ENCODE measurements at places on chromosomes 1 and 21.

- peak; percentile 56 for DNase-seq
Observed at GRCh38 chr1:103106426-103107341, 1.6 kb downstream of the COL11A1 start.

DNA sequence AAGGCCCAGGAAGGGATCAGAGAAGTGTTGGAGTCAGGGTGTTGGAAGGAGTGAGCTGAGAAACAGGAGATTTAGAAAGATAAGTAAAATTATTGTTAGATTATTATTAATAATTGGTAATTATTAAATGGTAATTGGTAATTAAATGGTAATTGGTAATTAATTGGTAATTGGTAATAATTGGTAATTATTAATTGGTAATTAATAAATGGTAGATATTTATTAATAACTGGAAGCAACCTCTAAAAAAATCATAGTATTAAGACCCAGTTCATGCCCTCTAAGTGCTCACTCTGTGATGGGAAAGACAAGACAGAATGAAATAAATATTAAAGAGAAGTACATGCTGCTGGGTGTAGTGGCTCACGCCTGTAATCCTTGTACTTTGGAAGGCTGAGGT is 13.8 kb upstream of the EPS15 start:
- DNase-seq, result no peak

- DNase-seq, result peak; percentile 79
Observed at GRCh38 chr1:46248122-46248920, 758 bp downstream of the RAD54L start.

GRCh38 chr1:235403593-235403992 is 36.4 kb downstream of the TBCE start:
- DNase-seq, result no peak

DNA sequence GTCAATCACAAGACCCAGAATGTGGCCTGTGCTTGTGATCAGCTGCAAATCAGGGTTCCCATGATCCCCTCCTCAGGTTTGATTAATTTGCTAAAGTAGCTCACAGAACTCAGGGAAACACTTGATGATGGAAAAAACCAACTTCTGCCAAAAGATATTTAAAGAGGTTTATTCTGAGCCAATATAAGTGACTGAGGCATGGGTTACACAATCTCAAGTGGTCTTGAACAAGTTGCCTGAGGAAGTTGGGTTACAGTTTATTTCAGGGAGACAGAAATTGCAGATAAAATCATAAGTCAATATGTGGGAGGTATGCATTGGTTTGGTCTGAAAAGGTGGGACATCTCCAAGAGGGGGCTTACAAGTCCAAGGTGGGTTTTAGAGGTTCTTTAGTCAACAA is 243.1 kb downstream of the S1PR1 start:
- no peak for DNase-seq

DNA sequence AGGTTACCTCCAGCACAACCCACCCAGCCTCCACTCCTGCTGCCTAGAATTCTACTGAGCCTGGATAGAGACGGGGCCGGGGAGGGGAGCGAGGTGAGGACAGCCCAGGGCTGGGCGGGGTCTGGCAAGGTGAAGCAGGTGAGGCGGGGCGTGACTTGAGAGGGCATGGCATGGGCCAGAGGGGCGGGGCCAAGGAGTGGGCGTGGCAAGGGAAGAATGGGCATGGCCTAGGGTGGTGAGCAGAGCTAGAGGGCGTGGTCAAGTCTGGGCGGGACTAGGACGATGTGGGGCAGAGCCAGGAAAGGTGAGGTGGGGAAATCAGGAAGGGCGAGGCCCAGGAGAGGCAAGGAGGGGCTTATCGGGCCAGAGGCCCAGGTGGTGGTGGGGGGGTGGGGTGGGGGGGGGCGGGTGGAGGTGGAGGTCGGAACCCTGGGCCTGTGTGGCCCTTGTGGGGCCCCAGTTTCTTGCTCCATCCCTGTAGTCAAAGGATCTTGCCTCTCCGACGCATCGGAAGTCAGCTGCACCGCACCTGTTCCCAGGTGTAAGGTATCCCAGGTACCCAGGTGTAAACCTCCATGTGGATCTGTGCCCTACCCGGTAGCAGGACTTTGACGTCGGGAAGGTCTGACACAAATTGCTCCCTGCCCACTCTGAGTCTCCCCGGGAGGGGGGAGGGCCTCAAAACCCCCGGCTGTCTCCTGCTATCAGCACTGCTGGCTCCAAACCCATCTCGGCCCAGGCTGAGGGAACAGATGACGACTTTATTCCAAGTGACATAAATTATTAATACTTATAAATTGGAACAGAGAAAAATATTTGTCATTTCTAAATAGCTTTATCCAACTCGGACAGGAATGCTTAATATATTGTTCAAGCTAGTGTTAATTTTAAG is 32.9 kb upstream of the UTS2 start:
- DNase-seq, result peak; percentile 3

- DNase-seq, result peak; percentile 49
Observed at GRCh38 chr1:67831850-67832513, 1.3 kb downstream of the GNG12 start.

- DNase-seq, result no peak
Observed at GRCh38 chr1:36987276-36987675, 47.0 kb downstream of the GRIK3 start.

- DNase-seq, result no peak
Observed at GRCh38 chr1:199907361-199907760, 120.1 kb upstream of the NR5A2 start.

DNA sequence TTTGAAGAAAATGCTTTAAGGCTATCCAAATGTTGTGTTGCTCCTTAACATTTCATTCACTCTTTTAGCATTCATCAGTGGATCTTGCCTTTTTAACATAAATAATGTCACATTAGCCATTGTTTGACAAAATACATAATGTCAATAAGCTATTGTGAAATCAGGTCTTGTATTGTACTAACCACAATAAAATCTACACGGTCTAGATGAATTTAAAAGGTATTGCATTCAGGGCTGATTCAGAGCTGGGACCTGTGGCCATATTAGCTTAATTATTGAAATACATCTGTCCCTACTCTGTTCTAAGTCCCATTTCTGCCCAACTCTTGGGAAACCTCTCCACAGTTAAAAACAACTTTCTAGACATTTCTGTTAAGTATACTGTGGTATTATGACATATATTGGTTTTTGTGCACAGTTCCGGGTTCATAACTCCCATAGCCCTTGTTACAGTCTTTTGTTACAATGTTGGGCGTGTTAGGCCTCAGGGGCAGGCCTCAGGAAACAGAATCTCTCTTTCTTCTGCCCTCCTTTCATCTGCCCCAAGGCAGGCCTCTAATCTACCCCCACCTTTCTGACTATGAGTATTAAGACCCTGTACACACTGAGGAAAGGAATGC is 44.7 kb upstream of the CITED4 start:
- DNase-seq, result no peak

DNA sequence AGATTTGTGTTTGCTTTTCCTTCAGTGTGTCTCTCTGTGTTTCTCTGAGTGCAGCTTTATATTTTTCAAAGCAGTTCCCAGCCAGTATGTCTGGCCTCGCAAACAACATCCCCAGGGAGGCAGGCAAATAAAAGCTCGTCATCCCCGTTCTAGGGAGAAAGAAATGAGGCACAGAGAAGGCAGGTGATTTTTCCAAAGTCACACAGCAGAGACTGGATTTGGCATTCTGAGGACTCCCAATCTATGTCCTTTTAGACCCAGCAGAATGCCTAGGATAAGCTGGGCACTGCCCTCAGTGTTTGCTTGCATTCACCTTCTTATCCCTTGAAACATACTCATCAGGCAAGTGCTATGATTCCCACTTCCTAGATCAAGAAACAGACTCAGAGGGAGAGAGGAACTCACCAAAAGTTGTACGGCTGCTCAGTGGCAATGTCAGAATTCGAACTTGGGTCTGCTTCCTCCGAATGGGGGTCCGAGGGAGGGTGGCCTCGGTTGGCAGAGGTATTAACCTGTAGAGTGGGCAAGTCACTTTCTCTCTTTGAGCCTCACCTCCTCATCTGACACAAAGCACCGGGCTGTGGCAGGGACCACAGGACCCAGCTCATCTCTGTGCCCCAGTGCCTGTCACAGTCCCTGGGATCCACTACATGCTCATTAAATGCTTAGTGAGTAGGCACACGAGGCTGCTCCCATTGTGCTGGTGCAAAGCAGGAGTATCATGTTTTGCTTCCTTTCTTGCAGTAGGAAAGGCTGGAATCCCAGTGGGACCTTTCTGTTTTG is 4.2 kb downstream of the RAP1GAP start:
- no peak for DNase-seq

DNA sequence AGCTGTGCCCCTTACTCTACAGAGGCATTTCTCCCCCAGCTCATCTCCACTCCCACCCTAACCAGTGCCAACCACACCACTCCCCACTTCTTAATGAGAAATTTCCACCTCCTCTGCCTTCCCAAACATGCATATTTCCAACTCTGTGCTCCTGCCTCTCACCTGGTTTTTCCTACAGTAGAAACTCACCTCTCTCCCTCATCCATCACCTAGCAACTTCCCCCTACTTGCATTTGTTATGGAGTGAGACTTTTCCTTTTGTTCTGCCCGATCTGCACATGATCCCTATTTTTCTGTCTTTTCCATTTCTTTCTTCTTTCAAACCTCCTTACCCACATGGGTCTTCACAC is 11.9 kb downstream of the RGS8 start:
- no peak for DNase-seq

DNA sequence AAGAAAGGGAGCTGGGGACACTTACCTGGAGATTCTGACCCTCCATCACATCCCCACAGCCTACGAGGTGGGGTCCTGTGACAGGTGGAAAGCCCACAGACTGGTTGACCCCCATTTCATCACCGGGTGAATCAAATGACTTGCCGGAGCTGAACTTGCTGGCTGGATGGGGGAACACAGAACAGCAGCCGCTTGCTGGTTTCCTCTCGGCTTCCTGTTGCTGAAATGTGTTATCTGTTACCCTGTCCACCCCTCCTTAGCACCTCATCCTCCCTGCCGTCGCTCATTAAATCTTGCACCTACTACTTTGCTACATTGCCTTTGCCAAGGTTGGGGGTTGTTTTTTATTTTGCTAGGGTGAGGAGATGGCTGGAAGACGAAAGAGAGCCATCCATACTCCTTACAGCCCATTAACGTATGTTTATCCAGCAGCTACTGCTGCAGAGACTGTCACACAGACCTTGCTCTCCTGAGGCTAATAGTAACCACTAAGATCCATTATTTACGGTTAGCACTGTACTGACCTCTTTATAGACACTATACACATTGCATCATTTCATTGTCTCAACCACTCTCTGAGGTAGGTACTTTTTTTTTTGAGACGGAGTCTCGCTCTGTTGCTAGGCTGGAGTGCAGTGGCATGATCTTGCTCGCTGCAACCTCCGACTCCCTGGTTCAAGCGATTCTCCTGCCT is 7.0 kb downstream of the PAFAH2 start:
- no peak for DNase-seq

DNA sequence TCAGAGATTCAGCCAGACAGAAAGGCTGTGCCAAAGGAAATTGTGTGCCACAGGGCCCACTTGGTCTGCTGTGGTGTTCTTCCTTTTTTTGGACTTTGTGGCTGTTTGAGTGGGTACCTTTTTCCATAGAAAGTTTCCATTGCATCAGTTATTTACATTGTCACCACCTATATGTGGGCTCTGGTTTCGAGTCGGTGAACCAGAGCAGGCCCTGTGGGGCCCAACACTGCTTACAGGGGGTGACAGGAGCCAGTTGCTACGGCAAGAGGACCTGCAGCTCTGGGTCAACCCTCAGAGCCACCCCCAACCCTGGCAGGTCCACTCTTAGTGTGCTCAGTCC is 157.0 kb upstream of the EDN2 start:
- no peak for DNase-seq

GRCh38 chr1:76291191-76291590 is 216.6 kb downstream of the ST6GALNAC3 start:
- peak; percentile 31 for DNase-seq

- DNase-seq, result no peak
Observed at GRCh38 chr1:111621050-111621449, 1.5 kb downstream of the RAP1A start.

- DNase-seq, result peak; percentile 23
Observed at GRCh38 chr1:19619697-19620384, 24.3 kb upstream of the NBL1 start.

DNA sequence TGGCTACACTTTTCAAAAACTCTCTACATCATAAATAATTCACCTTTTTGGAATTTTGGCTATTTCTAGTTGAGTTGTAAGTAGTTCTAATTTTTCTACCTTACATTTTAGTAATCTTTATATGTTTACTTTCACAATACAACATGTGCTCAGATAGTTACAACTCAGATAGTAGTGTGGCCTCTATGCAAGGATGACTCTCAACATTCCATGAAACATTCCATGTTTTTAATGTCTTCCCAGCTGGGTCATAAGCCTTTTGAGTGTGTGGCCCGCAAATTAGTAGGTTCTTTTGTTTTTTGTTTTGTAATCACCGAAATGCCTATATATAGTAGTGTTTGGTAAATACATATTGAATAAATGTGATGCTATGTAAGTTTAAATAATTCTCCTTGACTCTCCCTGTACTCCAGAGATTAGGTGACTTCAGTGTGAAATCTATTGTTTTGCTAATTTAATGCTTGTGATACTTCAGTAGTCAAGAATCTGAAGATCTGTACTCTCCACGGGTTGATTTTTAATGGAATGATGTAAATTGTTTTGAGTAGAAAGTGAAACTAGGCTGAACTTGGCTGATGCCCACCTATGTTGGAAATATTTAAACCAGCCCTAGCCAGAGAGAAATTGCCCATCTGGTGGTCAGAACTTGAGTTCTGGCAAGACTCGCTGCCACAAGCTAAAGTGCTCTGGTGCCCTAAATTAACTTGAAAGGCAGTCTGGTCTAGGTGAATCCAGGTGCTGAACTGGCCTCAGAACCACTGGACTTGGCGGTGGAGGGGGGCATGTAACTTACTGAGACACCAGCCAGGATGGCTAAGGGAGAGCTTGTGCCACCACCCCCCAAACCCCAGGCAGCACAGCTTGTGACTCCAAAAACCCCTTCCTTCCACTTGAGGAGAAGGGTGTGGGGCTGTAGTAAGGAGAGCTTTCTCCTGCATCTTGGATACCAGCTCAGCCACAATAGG is 165.6 kb downstream of the USP25 start:
- no peak for DNase-seq

GRCh38 chr1:18612073-18612472 is 18.6 kb upstream of the PAX7 start:
- DNase-seq, result no peak

GRCh38 chr1:197200272-197200899 is 53.9 kb upstream of the ASPM start:
- peak; percentile 46 for DNase-seq

DNA sequence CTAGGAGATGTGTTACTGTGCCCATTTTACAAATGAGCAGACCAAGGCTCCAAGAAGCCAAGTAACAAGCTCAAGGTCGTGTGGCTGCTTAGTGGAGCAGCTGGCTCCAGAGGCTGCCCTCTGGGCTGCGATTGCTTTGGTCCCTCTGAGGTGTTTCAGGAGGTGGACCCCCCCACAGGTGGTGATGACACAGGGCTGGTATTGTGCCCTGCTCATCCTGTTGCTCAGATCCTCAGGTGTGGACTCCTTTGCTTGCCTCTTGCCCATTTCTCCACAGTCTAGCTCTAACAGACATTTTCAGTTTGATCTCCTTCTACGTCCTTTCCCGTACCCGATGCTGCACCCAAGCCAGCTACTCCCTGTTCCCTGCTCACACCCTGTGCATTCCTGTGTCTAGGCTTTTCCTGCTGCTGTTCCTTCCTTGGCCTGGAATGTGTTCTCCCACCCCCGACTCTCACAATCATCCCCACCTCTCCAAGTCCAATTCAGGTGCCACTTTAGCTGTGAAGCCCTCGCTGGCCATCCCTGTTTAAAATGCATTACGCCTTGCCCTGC is 28.1 kb upstream of the GRHL3 start:
- no peak for DNase-seq

Measured in NCI-H446 (cell line).